ENCODE measurements at places on chromosomes 7 and 10. TPM values are rescaled to one million over a fixed set of nuclear protein-coding genes. Genes with fewer than 3 reads are reported as not detected.

Gene IDI2
- total RNA-seq: not detected

Gene KIAA1217
- total RNA-seq: 4.7 TPM

Gene MYOF
- total RNA-seq: 256 TPM

Gene PAPSS2
- 65.9 TPM for total RNA-seq

DNA sequence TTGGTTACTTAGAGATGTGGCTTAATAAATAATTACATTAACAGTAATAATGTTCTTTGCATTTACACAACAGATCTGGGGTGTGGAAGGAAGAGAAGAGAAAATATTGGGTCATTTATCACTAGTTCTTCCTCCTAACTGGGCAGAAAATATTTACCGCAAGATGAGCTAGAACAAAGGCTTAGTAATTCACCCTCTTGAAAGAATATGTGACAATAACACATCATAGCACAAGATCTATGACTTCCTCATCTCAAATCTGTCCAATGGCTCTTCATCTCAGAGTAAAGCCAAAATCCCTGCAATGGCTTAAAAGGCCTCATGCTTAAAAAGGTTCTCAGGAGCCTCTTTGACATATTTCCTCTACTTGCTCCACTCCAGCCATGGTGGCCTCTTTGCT lies 178.6 kb downstream of the ZNF438 start:
- DNase-seq: no peak

- peak; percentile 74 for DNase-seq
Measured at GRCh38 chr7:75889826-75890225, 11.0 kb downstream of the RHBDD2 start.

DNA sequence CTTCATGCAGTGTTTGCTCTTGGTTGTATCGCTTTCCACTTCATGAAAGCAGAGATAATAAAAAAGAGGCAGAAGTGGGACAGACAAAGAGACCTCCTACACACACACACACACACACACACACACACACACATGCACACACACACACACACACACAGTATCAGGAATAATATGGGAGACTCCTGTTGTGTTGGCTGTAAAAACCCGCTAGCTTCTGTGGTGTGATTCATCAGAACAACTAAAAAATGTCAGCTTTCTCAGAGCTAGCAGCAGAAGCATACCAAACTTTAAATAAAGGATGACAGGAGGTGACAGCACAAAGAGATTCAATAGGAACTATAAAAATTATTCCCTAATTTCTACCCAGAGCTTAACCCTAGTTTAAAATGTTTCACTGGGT lies 148.2 kb upstream of the LRRTM3 start:
- DNase-seq: no peak

- peak; percentile 89 for DNase-seq
Measured at GRCh38 chr7:65448816-65449504, 75.3 kb downstream of the ZNF92 start.

DNA sequence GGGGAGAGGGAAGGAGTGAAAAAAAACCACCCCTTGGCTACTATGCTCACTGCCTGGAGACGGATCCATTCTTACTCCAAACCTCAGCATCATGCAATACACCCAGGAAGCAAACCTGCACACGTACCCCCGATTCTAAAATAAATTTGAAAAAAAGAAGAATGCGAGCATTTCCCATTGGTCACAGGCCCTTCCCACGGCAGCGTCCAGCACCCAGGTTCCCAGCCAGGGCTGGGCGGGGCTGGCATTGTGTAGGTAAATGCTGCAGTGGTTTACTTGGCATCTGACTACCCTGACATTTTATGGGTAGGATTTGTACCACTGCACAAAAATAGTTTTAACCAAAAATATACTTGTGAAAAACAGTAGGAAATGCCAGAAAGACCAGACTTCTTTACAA lies 418.9 kb downstream of the DNAJB6 start:
- no peak for DNase-seq

DNA sequence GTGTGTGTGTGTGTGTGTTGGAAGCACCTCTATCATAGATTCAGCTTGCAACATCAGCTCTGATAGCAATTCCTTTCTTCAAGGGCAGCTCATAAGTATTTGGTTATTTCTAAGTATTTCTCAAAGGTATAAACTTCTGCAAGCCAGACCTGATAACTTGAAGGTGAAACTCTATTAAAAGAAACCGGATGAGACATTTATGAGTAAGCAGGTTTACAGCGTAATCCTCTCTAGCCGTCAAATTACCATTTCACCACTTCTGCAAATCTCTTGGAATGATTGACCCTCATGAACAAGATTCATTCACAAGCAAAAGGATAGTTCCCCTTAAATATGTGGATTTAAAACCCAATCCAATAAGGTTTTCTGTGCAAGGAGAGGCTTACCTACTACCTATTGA lies 23.1 kb downstream of the PDE1C start:
- no peak for DNase-seq

GRCh38 chr7:144437370-144438191 lies 34.1 kb upstream of the NOBOX start:
- peak; percentile 77 for DNase-seq

GRCh38 chr10:125700355-125700911 lies 17.5 kb upstream of the TEX36 start:
- peak; percentile 68 for DNase-seq

DNA sequence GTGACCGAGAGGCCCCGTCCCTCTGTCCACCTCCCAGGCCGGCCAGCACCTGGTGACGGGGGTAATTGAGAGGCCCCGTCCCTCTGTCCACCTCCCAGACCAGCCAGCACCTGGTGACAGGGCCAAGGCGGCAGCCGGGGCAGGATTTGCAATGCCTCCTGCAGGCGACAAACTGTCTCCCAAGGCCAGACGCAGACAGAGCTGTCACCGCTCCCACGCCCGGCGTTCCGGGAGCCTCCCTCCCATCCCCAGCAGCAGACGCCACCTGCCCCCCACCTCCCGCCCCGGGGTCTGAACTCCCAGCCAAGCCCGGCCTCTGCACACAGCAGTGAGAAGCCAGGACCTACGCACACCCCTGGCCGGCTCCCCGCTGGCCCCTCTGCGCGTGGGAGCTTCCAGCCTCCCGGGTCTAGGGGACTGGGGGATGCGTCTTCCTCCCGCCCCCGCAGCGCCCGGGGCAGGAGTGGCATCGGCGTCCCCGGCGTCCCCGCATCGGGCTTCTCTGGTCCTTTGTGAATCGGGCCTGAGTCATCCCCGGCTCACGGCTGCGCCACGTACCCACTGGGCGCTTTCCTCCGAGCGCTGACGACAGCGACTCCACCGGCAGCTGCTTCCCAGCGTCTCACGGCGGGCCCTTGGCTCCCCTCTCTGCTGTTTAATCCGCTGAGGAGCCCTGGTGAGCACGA lies 95.1 kb upstream of the DIP2C start:
- DNase-seq: peak; percentile 96

- DNase-seq: peak; percentile 80
Measured at GRCh38 chr10:110326351-110327032, 21.8 kb upstream of the SMNDC1 start.

DNA sequence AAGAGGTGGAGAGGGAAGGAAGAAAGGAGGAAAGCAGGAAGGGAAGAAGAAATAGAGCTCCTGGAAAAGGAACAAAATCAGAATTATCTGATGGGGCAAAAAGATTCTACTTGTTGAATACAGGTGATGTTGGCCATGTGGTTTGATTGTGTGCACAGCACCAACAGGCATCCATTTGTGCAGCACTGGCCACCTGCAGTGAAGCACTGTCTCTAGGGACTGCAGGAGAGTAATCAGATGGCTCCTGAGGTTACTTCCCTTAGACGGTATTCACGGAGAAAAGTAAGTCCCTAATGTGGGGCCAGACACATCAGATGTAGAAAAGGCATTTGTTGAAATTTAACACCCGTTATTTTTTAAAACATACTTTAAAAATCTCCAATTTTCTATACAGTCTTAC lies 135.3 kb upstream of the VIPR2 start:
- DNase-seq: no peak

DNA sequence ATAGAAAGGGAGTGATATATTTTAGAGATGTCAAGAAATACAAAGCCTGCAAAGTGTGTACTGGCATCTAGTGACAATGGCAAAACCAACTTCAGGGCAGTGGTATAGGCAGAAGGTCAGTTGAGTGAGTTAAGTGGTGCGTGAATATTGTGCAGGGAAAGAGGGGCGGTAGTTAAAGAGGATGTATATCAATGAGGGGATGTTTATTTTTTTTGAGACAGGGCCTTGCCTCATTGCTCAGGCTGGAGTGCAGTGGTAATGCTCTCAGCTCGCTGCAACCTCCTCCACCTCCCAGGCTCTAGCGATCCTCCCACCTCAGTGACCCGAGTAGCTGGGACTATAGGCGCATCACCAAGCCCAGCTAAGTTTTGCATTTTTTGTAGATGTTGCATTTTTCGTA lies 13.8 kb downstream of the ANLN start:
- DNase-seq: no peak

- no peak for DNase-seq
Measured at GRCh38 chr7:136496551-136496950, 371.9 kb upstream of the CHRM2 start.

DNA sequence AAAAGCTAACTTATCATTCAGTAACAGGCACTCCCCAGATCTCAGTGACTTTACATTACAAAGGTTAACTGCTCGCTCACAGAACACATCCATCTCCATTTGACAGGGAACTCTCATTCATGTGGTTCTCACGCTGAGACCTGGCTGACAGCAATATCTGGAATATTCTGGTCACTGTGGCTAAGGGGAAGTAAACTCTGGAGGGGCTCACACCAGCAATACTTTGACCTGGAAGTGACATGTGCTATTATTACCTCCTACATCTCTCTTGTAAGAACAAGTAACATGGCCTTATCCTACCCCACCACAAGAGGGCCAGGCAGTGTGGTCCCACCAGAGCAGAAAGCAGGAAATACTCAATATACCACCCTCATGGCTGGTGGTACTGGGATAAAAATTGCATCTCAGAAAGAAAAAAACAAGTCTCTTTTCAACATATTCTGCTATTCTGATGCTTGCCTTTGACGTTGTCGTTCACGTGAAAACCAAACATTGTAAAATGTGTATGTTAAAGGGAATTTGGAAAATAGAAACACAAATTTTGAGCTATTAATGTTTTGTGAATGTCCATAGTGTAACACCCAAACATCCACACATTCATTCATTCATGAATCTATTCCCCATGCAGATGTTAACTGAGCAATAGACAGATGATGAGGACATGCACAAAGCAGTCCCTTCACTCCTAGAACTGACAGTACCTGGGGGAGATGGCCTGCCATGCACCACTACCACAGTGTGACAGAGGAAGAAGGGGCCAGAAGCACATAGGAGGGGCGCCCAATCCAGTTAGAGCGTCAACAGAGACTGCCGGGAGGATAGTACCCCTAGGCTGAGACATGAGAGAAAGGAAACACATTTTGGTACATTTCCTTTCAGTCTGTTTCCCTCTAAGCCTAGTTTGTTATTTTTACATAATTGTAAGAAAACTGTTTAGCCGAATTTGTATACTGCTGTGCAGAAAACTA lies 166.0 kb upstream of the SP4 start:
- peak; percentile 50 for DNase-seq

GRCh38 chr7:123966936-123967335 lies 41.9 kb downstream of the SPAM1 start:
- DNase-seq: no peak

Data from GM23248 (cell line).